GM12878 (cell line): ENCODE measurements at places on chromosomes 3 and 15. TPM values are rescaled to one million over a fixed set of nuclear protein-coding genes. Genes with fewer than 3 reads are reported as not detected.

DNA sequence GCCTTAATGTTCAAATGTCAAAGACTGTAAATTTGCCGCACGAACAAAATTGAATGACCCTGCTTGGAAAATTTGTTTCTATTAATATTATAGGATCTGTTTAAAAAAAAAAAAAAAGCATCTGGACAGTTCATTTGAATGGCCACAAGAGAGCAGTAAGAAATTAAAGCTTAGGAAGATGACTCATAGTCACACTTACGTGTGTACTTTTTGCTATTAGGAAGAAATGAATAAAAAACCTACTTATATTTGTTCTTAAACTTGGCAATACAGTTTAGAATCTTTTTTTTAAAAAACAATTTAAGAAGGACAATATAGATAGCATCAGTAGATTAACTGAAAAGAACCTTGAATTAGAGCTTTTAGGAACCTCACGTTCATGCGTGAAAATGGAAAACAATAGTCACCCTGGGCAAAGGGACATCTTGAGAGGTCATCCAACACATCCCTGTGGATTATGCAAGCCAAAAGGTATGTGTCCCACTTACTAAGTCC is 621.8 kb downstream of the MECOM start:
- H3K27ac ChIP-seq = no peak overlapping the region
- H3K36me3 ChIP-seq = no peaks in the 10 kb centered on the region
- H3K4me3 ChIP-seq = no peak overlapping the region
- H3K27me3 ChIP-seq = no peaks in the 10 kb centered on the region
- no peaks in the 10 kb centered on the region for H3K4me1 ChIP-seq

Gene SLC2A2
- 0.10 and 0.19 TPM in 2 replicates for total RNA-seq

GRCh38 chr15:49062900-49063299 is 16.7 kb upstream of the SECISBP2L start:
- no peak overlapping the region for H3K4me3 ChIP-seq
- no peak for DNase-seq
- no peaks in the 10 kb centered on the region for H3K4me1 ChIP-seq
- H3K36me3 ChIP-seq = no peaks in the 10 kb centered on the region
- no peak overlapping the region for H3K27ac ChIP-seq

DNA sequence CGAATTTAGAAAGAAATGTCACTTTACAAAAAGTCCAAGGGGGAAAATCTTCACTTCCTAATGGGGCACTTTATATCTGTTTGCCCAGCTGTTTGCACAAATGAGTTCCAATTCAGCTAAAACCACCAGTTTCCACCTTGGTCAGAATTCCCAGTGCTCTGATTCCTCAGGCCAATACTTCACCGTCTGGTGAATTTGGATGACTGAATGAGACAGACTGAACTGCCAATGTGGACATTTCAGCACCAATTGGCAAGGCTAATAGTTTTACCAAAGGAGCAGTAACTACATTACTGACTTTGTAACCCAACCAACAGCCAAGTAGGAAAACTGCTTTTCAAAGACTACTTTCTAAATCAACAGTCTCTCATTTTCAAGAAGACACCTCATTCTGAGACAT is 51.8 kb downstream of the ABI3BP start:
- H3K36me3 ChIP-seq = no peaks in the 10 kb centered on the region
- no peak for DNase-seq
- H3K4me1 ChIP-seq = no peaks in the 10 kb centered on the region
- H3K27ac ChIP-seq = no peak overlapping the region

Gene HPS3
- 11.9 and 12.9 TPM in 2 replicates for total RNA-seq

- no peaks in the 10 kb centered on the region for H3K4me1 ChIP-seq
- no peak for DNase-seq
- no peaks in the 10 kb centered on the region for H3K36me3 ChIP-seq
- no peaks in the 10 kb centered on the region for H3K27me3 ChIP-seq
Measured at GRCh38 chr3:86856711-86857110, 134.2 kb downstream of the VGLL3 start.

Gene UROC1
- total RNA-seq = not detected in 2 replicates

Gene SHC4
- 0.15 and 0.35 TPM in 2 replicates for total RNA-seq

DNA sequence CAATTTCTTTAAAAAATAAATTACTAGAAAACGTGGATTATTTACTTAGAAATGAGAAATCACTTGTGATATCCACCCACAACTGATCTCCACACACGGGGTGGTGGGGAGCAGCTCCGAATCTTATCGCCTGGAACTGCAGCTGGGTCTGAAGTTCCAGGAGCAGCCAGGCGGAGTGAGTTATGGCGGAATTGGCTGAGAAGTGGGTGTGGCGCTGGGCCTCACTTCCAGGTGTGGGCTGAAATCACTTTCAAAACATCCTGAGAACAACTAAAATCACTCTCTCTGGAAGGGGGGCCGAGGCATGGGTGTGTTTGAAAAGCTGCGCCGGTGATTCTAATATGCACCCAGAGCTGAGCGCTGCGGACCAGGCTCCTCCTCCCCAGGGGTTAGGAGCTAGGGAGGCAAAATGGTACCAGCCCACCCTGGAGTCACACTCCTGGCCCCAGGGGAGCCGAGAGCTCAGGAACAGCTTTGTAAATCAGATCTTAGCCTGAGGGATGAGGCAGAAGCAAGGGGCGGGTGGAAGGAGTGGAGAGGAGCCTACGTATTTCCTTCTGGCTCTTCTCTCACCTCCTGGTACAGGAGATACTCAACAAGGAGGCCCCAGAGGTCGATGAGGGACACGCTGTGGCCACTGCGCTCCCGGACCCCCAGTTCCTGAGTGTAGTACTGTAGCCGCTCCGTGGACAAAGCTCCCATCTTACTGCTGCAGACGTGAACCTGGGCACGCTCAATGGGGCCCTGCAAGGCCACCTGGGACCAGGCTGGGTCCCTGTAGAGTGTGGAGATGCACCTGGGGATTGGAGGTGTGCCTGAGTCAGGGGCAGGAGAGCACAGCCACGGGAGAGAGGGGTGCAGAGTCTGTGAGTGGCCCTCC is 9.6 kb downstream of the PLA2G4F start:
- H3K4me1 ChIP-seq = no peaks in the 10 kb centered on the region
- no peaks in the 10 kb centered on the region for H3K27me3 ChIP-seq
- no peaks in the 10 kb centered on the region for H3K36me3 ChIP-seq
- no peak overlapping the region for H3K27ac ChIP-seq

DNA sequence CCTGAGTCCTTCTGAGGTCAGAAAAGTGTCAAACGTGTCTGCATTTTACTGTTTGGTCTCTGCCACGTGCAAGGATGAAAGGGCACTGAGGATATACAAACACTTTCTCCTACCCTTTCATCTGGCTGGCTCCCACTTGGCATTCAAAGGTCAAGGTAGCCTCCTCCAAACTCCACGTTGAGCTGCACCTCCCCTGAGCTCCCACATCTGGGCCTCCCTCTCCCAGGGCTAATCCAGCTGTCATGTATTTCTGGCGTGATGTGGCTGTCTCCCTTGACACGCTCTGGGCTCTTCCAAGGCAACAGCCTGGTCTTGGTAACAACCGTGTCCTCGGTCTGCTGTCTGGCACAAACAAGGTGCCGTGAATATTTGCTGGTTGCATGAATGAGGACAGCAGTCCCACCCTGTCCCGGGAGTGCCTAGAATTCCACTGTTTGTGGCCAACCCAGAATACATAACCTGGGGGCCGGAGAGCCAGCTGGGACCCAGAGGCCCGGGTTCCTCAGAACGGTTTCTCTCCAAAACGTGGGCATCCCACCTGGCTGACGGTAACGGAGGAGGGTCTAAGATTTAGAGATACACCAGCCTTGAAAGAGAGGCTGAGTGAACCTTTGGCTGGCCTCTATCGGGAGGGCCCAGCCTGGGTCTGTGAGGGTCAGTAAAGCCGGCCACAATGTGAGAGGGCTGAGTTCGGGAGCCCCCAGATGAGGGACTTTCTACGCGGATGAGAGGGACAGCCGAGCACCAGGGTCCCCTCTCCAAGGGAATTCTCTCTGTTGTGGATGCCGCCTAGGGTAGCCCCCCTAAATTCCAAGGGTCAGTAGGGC is 767 bp downstream of the GLT8D1 start:
- peaks cover 12% of the 10 kb centered on the region for H3K36me3 ChIP-seq
- peaks cover 23% of the 10 kb centered on the region for H3K4me1 ChIP-seq
- peak overlapping the region; percentile 90 for H3K4me3 ChIP-seq
- DNase-seq = no peak
- H3K27ac ChIP-seq = peak overlapping the region; percentile 75
